Activated CD8-positive, alpha-beta T cell treated with anti-CD3 and anti-CD28 coated beads for 36 hours (primary cell): ENCODE measurements at places on chromosomes 7 and 10. TPM values are rescaled to one million over a fixed set of nuclear protein-coding genes. Genes with fewer than 3 reads are reported as not detected.

Gene FAM237B
- total RNA-seq: not detected

Gene FAM25A
- total RNA-seq: not detected

Gene CRTAC1
- total RNA-seq: not detected

Gene TDRD1
- 0.05 TPM for total RNA-seq

GRCh38 chr7:69840248-69840647 is 242.0 kb downstream of the AUTS2 start:
- no peaks in the 10 kb centered on the region for H3K4me1 ChIP-seq
- H3K27me3 ChIP-seq: peaks cover 16% of the 10 kb centered on the region
- H3K36me3 ChIP-seq: no peaks in the 10 kb centered on the region
- no peak overlapping the region for H3K27ac ChIP-seq

Gene EIF3B
- 252 TPM for total RNA-seq

Gene SVOPL
- not detected for total RNA-seq

DNA sequence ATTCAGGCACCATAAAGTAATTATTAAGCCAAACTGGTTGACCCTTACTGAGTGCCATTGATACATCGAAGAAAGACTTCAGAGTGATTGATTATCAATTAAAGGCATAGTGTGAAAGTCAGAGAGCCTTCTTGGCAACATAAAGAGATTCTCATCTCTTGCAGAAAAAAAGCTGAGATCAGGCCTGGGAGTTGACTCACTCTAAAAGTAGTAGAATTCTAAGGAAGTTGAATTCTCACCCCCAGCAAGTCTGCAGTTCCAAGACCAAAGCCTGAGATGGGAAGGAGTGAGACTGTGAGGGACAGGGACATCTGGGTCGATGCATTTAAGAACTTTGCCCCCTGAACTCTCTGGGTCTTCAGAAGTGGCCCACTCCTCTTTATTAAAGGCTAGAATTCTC is 21.6 kb upstream of the ERCC6 start:
- no peak overlapping the region for H3K4me3 ChIP-seq
- H3K4me1 ChIP-seq: no peaks in the 10 kb centered on the region
- H3K27ac ChIP-seq: no peak overlapping the region
- peaks cover 30% of the 10 kb centered on the region for H3K27me3 ChIP-seq
- no peaks in the 10 kb centered on the region for H3K36me3 ChIP-seq

DNA sequence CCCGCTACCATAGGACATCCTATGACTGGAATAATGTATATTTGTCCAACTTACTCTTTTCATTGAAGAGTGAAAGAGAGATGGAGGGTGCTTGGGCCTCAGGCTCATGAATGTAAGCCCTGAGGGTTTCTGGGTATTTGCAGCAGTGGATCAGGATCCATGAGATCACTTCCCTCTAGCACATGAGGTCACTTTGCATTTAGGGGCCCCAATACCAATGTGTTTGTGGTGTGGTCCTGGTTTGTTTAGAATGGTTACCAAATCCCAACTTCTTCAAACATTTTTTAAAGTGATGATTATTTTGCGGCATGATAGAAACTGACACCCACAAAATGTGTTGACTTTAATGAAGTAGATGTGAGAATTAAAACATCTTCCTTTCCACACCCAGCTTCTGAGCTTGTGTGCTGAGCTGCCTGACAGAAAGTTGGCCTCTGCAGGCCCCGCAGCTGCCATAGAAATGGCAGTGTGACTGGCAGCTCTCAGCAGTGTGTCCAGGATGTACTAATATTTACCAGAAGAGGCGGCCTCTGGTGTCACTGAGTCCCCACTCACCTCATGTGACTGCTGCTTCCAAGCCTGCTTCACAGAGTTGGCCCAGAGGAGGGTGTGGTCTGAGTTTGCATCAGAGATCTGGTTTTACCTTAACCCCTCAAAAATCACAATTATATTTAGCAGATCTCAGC is 447.6 kb upstream of the NPVF start:
- no peak overlapping the region for H3K4me3 ChIP-seq
- no peaks in the 10 kb centered on the region for H3K36me3 ChIP-seq
- no peaks in the 10 kb centered on the region for H3K27me3 ChIP-seq
- DNase-seq: no peak

- no peak for DNase-seq
- no peak overlapping the region for H3K27ac ChIP-seq
- H3K36me3 ChIP-seq: no peaks in the 10 kb centered on the region
Measured at GRCh38 chr10:77398986-77399755, 238.4 kb downstream of the KCNMA1 start.

Gene ELFN1
- 0.36 TPM for total RNA-seq
